ENCODE measurements at places on chromosomes 12 and 14. TPM values are rescaled to one million over a fixed set of nuclear protein-coding genes. Genes with fewer than 3 reads are reported as not detected.

DNA sequence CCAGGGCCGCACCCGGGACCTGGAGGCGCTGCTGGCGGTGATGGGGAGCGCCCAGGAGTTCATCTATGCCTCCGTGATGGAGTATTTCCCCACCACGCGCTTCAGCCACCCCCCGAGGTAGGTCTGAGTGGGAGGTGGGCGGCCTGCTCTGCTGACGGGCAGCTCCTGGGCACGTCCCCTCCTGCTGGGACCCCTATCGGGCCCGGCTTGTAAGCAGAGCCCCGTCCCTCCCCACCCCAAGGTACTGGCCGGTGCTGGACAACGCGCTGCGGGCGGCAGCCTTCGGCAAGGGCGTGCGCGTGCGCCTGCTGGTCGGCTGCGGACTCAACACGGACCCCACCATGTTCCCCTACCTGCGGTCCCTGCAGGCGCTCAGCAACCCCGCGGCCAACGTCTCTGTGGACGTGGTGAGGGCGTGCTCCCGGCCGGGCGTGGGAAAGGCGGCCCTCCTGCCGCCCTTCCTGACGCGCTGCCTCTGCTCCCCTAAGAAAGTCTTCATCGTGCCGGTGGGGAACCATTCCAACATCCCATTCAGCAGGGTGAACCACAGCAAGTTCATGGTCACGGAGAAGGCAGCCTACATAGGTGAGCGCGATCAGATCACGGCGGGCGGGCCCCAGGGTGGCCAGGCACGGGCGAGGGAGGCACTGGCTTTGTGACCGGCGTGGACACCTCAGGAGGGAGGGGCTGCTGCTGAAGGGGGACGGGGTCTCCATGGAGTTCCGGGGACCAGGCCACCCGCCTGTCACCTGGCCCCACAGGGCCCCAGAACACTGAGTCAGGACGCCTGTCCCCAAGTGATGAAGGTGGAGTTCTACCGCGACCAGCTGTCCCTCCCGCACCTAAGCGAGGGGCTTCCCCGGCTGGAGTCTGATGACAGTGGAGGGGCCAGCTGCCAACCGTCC is 7.3 kb downstream of the PLD4 start:
- DNase-seq = no peak

GRCh38 chr14:95664066-95664465 is 22.2 kb upstream of the TCL1B start:
- DNase-seq = no peak

DNA sequence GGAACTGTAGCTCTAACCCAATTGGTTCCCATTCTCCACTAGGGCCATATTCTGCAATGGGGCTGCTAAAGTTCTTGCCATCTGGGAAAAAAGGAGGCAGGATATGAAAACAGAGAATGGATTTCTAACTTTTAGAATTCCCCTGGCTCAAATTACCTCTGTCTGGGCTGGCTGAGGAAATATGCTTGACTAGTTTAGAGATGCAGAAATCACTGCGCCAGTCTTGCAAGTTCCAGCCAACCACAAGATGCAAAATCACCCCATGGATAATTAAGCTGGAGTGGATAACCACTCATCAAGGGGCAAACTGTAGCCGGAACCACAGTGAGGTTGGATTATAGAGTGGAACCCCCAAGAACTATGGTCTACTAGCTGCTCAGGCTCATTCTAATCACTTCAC is 126.3 kb downstream of the RALGAPA1 start:
- no peak for DNase-seq

DNA sequence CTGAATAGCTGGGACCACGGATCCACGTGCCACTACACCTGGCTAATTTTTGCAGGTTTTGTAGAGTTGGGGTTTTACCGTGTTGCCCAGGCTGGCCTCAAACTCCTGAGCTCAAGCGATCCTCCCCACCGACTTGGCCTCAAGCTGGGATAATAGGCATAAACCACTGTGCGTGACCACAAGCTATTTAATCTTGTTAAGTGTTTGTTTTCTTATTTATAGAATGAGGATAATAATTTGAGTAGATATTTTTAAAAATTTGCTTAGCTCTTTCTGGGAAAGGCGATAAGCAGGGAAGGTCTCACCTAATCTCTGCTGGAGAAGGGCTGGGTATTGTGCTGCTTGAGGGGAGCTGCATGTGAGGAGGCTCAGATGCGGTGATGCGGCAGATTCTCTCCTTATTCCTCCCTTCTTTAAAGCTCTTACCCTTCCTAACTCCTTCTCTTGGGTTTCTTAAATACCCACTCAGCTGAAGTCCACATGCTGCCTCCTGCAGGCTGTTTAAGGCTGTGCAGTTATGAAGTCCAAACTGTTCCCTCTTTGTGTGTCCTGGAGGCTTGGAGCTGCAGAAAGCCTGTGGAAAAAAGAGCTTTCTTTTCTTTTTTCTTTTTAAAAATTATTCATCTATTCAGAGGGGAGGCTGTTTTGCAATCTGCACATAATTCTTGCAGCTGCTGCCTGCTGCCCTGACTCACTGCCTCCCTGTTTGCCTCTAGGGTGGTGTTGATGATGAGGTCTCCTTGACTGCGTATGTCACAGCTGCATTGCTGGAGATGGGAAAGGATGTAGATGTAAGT is 37.9 kb downstream of the A2ML1 start:
- no peak for DNase-seq

DNA sequence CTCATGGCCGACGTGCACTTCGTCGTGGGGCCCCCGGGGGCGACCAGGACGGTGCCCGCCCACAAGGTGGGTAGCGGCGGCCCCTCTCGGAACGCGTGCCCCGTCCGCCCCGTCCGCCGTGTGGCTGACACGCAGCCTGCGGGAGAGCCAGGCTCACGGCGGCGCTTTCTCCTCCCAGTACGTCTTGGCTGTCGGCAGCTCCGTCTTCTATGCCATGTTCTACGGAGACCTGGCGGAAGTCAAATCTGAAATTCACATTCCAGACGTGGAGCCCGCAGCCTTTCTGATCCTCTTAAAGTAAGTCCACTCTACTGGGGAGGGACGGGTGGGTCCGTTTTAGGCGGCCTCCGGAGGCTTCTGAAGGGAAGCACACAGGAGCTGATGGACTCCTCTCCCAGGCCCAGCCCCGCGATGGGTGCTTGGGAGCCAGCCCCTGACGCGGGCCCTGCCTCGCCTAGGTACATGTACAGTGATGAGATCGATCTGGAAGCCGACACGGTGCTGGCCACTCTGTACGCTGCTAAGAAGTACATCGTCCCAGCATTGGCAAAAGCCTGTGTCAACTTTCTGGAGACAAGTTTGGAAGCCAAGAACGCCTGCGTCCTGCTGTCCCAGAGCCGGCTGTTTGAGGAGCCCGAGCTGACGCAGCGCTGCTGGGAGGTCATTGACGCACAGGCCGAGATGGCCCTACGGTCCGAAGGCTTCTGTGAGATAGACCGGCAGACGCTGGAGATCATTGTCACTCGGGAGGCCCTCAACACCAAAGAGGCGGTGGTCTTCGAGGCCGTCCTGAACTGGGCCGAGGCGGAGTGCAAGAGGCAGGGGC is 1.1 kb downstream of the BTBD6 start:
- DNase-seq = no peak

DNA sequence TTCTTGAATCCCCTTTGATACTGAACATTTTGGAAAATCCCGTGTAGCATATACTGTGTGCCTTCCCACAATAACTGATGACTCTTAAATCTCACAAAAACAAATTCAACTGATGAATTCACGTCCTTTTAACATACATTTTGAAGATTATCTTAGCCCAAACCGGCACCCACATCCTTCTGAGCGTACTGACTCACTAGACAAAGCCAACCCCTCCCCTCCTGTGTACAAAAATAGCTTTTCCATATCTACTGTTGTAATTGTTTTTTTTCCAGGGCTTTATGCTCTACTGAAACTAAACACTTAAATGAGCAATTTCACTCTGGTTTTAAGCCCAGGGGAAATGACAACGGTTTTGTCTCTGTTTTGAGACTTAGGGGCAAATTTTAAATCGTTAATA is 109.4 kb upstream of the ATF7IP start:
- no peak for DNase-seq

DNA sequence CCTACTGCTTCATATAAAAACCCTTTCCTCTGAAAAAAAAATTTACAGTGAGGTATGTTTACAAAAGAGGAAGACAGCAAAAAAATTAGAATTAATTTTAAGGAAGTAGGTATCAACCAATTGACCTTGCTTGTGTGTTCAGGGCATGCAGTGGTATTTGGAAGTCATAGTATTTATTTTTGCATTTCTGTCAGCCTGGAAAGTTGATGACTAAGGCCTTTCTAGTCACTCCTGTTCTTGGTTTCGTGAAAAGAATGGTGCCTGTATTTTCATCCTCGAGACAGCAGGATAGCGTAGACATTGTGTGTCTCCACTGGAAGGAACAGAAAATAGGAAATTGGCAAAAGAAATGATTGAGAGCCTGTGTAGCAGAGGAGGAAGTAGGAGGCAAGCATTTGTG is 24.5 kb downstream of the SLC16A7 start:
- DNase-seq = no peak

- no peak for DNase-seq
Measured at GRCh38 chr12:104083769-104084475, 19.6 kb downstream of the HCFC2 start.

- no peak for DNase-seq
Measured at GRCh38 chr12:68530965-68531364, 79.7 kb upstream of the RAP1B start.

DNA sequence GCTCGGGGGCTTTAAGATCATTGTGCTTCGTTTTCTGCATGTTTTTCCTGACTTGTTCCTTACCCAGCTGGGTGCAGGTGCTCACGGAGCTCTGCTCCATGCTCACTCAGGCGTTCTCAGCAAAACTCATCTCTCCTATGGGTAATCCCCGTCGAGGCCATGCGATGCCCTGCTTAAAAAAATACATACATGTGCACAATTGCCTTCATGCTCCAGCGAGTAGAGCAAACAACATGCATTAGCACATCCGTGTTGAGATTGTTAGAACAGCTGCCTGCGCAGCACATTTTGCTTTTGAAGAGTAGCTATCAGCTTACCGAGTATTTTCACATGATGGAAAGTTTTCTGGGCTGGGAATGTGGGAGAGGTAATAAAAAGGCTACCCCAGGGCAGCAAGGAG is 16.2 kb downstream of the AACS start:
- no peak for DNase-seq

GRCh38 chr14:50375760-50376159 is 20.9 kb downstream of the CDKL1 start:
- DNase-seq = no peak

- no peak for DNase-seq
Measured at GRCh38 chr12:19542606-19543005, 103.3 kb downstream of the AEBP2 start.

DNA sequence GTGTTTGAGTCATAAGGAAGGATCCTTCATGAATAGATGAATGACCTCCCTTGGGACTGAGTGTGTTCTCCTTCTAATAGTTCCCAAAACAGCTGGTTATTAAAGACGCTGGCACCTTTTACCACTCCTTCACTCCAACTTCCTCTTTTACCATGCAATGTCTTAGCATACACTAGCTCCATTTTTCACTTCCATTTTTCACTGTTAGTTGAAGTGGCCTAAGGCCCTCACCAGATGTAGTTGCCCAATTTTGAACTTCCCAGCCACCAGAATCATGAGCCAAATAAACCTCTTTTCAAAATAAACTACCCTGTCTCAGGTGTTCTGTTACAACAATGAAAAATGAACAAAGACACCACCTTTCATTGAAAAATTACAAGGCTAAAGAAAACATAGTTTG is 64.7 kb downstream of the GPR65 start:
- no peak for DNase-seq

GRCh38 chr14:103558071-103558882 is 4.2 kb downstream of the BAG5 start:
- peak; percentile 7 for DNase-seq

GRCh38 chr12:47388712-47389111 is 309.0 kb upstream of the AMIGO2 start:
- no peak for DNase-seq

DNA sequence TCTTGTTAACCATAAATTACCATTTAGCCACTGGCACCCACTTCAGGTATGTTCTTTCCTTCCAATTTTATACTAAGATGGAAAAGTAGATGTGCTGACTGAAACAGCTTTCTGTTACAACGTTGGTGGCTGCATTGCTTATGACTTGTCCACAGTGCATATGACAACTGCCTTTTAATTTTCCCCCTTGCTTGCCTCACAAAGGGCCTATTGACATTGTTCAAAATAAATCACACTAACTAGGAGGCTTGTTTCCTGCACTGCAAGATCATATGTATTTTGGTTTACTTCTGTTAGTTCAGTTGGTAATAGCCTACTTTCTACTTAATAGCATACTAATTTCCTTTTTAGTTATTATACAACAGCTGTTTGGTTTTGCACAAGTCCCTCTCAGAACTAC is 55.4 kb downstream of the SCAF11 start:
- no peak for DNase-seq

GRCh38 chr14:100111931-100112704 is 46.9 kb downstream of the EVL start:
- no peak for DNase-seq

DNA sequence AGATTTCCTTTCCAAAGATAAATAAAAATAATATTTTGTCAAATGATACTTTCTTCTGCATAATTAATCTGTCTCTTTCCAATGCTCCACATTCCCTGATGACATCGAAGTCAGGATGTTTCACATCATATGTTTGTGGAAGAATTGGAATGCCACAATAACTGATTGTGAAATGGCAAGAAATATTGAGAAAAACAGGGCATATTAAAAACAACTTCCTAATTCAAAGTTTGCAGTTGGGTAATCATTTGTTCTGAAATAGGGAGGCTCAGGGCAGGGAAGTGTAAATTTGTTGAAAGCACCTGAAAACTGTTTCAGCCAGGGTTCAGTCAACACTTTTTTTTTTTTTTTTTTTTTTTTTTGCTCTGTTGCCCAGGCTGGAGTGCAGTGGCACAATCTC is 50.7 kb downstream of the BCAT1 start:
- DNase-seq = no peak

DNA sequence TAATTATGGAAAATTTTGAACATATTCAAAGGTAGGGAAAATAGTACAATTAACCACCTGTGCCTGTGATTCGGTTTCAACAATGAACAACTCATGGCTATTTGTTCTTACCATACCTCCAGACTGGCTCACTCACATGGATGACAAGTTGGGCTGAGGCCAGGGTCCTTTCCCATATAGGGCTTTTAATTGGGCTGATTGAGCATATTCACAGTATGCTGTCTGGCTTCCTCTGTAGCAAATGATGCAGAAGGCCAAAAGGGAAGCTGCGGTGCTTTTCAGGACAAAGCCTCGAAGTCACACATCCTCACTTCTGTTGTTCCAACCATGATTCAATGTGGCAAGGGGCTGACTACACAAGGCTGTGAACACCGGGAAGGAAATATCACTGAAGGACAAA is 297.5 kb upstream of the SLC16A7 start:
- no peak for DNase-seq

DNA sequence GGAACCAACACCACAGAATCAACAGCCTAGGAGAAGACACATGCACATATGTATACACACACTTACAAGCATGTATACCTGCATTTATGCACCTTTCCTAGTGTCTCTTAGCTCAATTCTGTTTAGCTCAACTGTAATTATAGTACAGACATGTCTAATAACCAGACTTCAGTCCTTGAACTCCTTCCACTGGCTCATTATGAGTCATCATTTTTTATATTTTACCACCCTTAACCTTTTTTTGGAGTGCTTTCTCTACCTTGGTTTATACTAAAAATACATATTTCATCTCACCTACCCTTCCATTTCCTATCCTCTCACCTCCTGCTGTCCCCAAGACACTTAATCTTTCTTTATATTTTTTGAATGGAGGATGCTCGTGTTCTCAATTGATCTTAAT is 110.4 kb downstream of the ARID2 start:
- no peak for DNase-seq

Gene APOF
- total RNA-seq = not detected

Gene CLMN
- 50.0 TPM for total RNA-seq

Gene SDS
- total RNA-seq = 3.1 TPM

Gene SERPINA4
- 88.5 TPM for total RNA-seq

Gene TAS2R43
- total RNA-seq = 0.28 TPM

Gene ASCL1
- total RNA-seq = 0.04 TPM

Gene DHRS2
- total RNA-seq = 4.7 TPM

Gene ENDOU
- total RNA-seq = not detected

All from pancreas (tissue), 10 donors.